ENCODE measurements at places on chromosomes 4 and X.

- DNase-seq, result no peak
Measured at GRCh38 chr4:83348074-83348473, 13.4 kb upstream of the HPSE start.

DNA sequence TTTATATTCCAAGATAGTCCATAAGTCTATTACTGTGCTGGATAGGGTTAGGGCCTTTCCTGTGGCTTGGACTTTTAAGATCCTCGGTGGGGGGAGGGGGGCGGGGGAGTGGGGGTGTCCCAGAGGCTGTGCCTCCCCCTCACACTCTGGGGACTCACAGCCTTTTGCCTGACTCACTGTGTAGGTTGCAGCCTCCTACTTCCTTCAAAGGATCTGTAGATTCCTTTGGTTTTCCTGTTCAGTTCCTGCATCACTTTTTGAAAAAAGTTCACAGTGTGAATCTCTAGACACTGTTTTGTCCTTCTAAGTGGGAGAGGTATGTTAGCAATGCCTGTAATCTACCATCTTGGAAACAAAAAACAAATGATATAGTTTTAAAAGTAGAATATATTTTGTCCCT, 999.9 kb downstream of the GLUD2 start:
- DNase-seq, result no peak

GRCh38 chrX:65488495-65488894, 46.1 kb downstream of the LAS1L start:
- DNase-seq, result no peak

GRCh38 chr4:145283909-145284308, 103.5 kb upstream of the OTUD4 start:
- no peak for DNase-seq

GRCh38 chrX:96611619-96612362, 72.9 kb upstream of the DIAPH2 start:
- no peak for DNase-seq

DNA sequence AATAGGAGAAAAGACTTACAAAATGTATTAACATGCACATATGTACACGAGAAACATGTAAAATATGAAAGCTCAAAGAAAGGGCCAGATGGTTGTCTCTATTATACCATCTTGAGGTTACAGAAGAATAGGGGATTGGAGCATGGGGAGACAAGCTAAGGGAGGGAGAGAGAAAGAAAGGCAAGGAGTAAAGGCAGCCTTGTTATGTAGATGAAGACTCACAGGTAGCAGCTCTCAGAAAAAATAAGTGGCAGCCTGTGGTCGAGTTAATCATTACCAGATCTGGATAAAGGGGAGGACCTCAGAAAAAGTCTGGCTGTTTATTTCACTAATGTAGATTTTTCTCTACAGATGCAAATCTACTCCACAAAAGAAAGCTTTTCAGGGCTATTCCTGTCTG, 26.6 kb upstream of the PPP1R2C start:
- DNase-seq, result no peak

DNA sequence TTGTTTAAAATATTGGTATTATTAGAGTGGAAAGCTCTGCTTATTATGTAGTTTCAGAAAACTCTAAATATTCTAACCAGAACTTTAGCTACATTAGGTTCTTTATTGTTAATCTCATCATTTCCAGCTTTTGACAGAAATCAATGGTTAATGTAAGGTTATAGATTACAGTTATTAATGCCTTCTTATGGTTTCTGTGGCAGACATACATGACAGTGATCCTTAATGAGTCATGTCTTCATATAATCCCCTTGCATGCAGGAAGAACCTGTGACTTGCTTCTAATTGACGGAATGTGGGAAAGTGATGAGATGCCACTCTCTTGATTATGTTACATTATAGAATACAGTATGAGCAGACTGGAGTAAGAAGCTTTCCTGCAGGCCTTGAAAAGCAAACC, 23.5 kb downstream of the KLHL8 start:
- DNase-seq, result no peak
